ENCODE measurements at places on chromosomes 7 and 10. TPM values are rescaled to one million over a fixed set of nuclear protein-coding genes. Genes with fewer than 3 reads are reported as not detected.

Gene OR6B1
- total RNA-seq: not detected

Gene FLNC
- 12.5 TPM for total RNA-seq

Gene SOSTDC1
- not detected for total RNA-seq

Gene FAM237B
- total RNA-seq: not detected

Gene PNPLA8
- 10.7 TPM for total RNA-seq

Gene CFAP69
- total RNA-seq: 2.9 TPM

Gene BAIAP2L1
- 25.9 TPM for total RNA-seq

Gene FZD1
- 0.61 TPM for total RNA-seq
